ENCODE measurements at places on chromosomes 2 and 18.

DNA sequence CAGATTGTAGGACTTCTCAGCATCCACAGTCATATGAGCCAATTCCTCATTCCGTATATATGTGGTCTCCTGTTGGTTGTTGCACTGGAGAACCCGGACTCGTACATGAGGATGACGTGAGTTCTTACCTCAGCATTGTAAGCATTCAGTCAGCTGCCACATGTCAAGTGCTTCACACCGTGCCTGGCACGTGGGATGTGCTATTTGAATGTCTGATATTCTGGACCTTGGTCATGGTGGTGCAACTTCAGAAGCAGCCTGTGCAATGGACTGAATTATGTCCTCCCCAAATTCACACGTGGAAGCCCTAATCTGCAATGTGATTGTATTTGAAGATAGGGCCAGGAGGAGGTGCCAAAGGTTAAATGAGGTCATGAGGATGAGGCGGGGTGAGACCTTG is 32.1 kb downstream of the PTGR3 start:
- no peak for DNase-seq

DNA sequence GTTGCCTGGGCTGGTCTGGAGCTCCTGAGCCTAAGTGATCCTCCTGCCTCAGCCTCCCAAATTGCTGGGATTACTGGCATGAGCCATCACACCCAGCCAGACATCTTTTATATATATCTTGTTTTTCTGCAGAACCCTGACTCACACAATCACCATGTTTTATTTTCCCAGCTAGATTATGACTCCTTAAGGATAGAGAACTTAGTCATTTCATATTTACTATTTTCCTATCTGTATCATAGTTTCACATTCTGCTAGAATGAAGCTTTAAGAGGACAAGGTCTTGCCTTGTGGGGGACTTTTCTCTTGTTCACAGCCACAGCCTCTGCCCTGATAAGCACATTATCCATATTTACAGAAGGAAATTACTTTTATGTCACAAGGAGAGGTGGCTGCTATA is 73.9 kb downstream of the LBH start:
- no peak for DNase-seq

DNA sequence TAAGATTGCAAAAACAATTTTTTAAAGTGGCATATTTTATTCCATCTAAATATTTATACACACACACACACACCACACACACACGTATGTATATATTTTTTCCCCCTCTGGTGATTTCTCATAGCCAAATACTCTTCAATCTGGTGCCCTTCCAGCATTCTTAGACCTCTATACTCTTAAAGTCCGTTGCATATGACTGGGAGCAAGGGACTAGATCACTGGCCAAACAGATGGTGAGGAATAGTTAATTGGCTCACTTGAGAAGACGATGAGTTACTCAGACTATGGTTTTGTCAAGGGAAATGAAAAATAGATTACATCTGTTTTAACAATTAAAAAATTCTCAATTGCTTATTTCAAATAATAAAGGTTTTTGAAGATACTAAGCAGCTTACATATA is 512.5 kb upstream of the LRRTM4 start:
- no peak for DNase-seq

- DNase-seq = no peak
Observed at GRCh38 chr2:200021449-200022114, 66.2 kb downstream of the MAIP1 start.

- DNase-seq = no peak
Observed at GRCh38 chr2:34107811-34108210, 508.7 kb upstream of the FAM98A start.

DNA sequence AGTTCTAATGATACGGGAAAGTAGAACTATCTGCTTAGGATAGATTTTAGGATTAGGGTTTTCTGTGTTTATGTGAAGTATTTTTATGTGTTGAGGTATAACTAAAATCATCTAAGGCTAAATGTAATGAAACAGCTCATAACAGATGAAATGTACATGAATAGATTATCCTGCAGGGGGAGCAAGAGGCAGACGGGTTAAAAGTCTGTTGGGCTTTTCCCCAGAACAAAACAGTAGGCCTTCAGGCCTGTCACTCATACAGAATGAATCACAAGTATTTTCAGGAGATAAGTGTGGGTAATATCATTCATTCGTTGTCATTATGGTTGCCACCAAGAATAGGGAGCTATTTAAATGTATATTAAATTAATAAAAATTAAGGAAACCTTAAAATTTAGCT is 107.9 kb upstream of the IL1R2 start:
- DNase-seq = peak; percentile 21

- no peak for DNase-seq
Observed at GRCh38 chr2:3966470-3966869, 263.1 kb downstream of the DCDC2C start.

GRCh38 chr2:217386041-217386440 is 526.2 kb upstream of the TNP1 start:
- DNase-seq = no peak

DNA sequence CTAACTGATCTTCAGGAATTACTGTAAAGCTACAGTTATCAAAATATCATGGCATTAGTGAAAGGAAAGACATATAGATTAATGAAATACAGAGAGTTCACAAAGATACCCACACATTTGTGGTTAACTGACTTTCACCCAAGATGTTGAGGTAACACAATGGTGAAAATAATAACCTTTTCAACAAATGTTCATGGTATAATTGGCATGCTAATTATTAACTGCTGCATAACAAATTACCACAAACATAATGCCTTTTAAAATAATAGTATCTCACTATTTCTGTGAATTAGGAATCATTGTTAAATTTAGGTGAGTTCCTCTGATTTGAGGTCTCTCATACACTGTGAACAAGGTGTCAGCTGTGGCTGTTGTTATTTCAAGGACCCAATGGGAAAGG is 1493.1 kb upstream of the ACVR2A start:
- DNase-seq = no peak

GRCh38 chr2:150925611-150926010 is 336.1 kb downstream of the RBM43 start:
- DNase-seq = no peak

- DNase-seq = no peak
Observed at GRCh38 chr18:70037431-70038061, 89.9 kb upstream of the CD226 start.

DNA sequence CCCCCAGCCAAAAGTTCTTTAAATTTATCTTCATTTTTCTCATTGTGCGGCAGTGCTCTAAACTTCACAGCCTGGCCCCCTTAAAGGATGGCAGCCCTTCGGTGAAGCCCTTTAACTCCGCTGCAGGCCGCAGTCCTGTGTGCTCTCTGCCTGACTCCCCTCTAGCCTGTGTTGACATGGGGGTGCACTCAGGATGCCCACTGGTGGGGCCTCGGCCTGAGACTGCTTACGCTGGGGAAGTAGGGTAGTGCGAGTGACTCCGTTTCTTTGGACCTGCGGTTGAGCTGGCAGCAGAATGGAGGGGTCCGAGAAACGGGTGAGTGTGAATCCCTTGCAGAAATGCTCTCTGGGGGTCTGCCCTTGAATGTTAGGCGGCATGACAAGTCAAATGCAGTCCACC is 5.6 kb downstream of the RAB12 start:
- no peak for DNase-seq

DNA sequence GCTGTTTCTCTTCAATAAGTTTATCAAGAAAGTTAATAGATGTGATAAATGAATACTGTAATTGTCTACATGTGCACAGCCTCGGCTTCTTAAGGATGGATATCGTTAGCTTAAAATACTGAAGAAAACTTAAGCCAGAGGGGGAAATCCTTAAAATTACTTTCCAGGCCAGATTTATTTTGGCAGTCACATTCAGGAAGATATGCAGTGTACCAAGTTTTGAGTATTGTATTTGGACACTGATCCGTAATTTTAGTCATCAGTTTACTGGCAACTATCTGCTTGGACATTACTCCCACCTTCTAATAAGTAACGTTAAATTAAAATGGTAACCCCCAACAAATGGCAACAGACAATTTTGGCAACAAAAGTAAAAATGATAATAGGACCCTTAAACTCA is 770.0 kb upstream of the ZEB2 start:
- no peak for DNase-seq

Data from stimulated activated CD4-positive, alpha-beta T cell treated with anti-CD3 and anti-CD28 coated beads, Interleukin-4, amount 100 ng/mL, for 1 hour (primary cell).